Keratinocyte (primary cell): ENCODE measurements at places on chromosomes 2 and 18. TPM values are rescaled to one million over a fixed set of nuclear protein-coding genes. Genes with fewer than 3 reads are reported as not detected.

GRCh38 chr2:102313025-102313424 is 1.7 kb downstream of the IL1RL1 start:
- H3K27ac ChIP-seq, result peak overlapping the region; percentile 67
- H3K4me1 ChIP-seq, result peaks cover 49% of the 10 kb centered on the region
- H3K36me3 ChIP-seq, result no peaks in the 10 kb centered on the region
- H3K4me3 ChIP-seq, result no peak overlapping the region
- no peaks in the 10 kb centered on the region for H3K27me3 ChIP-seq

ANKRD44 gene
- polyA plus RNA-seq, result 0.17 to 0.35 TPM (median 0.25 TPM) in 3 replicates

GRCh38 chr2:173749315-173749714 is 215.9 kb downstream of the SP3 start:
- H3K27ac ChIP-seq, result no peak overlapping the region
- DNase-seq, result no peak
- H3K4me1 ChIP-seq, result no peaks in the 10 kb centered on the region
- H3K4me3 ChIP-seq, result no peak overlapping the region

GRCh38 chr18:902229-902628 is 2.4 kb upstream of the ADCYAP1 start:
- no peaks in the 10 kb centered on the region for H3K36me3 ChIP-seq
- H3K27me3 ChIP-seq, result peaks cover 46% of the 10 kb centered on the region
- no peak overlapping the region for H3K27ac ChIP-seq
- DNase-seq, result no peak
- H3K4me3 ChIP-seq, result no peak overlapping the region
- H3K4me1 ChIP-seq, result no peaks in the 10 kb centered on the region

FAP gene
- polyA plus RNA-seq, result 8.5 to 20.9 TPM (median 12.8 TPM) in 3 replicates

DNA sequence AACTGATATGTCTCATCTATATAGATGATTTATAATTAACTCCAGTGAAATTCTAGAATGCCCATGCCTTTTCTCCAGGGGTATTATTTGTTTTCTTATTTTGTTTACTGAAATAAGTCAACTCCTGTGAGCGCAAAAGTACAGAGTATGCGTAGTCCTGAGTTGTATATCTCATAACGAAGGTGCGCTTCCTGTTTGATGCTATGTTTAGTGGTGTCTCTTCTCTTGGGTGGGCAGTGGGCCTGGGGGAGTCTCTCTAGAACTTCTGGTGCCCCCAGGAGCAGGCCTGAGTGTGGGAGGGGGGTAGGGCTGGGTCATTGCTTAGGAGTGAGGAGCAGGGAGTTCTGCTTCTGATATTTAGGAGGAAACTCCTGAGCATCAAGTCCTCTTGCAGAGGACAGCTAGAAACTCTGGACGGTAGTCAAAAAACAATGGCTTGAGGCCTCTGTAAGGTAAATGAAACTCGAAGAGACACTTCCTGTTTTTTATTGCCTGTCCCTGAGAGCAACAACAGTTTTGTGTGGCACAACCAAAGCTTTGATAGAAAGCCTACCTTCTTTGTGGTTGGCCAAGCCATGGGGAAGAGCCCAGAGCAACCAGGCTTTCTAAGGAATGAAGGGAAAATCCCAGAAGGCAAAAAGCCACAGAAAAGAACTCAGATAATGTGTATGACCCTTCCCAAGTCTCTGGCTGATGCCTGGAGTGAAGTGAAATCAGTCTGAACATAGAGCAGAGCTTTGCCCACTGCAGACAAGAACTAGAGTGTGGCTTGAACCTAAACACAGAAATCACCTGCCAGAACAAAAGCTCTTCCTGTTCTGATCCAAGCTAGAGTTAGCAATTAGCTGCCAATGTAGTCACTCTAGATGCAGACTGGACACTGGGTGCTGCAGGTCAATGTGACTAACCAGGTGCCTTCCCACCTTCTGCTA is 8.5 kb upstream of the SP140L start:
- H3K4me1 ChIP-seq, result no peaks in the 10 kb centered on the region
- no peak overlapping the region for H3K4me3 ChIP-seq
- H3K36me3 ChIP-seq, result no peaks in the 10 kb centered on the region
- no peak for DNase-seq
- H3K27ac ChIP-seq, result no peak overlapping the region

GRCh38 chr2:64498438-64498837 is 25.7 kb upstream of the AFTPH start:
- no peaks in the 10 kb centered on the region for H3K27me3 ChIP-seq
- H3K36me3 ChIP-seq, result no peaks in the 10 kb centered on the region
- no peak for DNase-seq

- no peaks in the 10 kb centered on the region for H3K27me3 ChIP-seq
- no peaks in the 10 kb centered on the region for H3K4me1 ChIP-seq
- H3K27ac ChIP-seq, result no peak overlapping the region
- H3K36me3 ChIP-seq, result peaks cover 3% of the 10 kb centered on the region
- DNase-seq, result no peak
Measured at GRCh38 chr2:62883629-62884028, 167.0 kb upstream of the OTX1 start.

GRCh38 chr2:240933048-240933965 is 27.2 kb downstream of the CROCC2 start:
- DNase-seq, result no peak
- no peaks in the 10 kb centered on the region for H3K36me3 ChIP-seq

FER1L5 gene
- polyA plus RNA-seq, result 0.01 to 0.03 TPM (median 0.01 TPM) in 3 replicates

DNA sequence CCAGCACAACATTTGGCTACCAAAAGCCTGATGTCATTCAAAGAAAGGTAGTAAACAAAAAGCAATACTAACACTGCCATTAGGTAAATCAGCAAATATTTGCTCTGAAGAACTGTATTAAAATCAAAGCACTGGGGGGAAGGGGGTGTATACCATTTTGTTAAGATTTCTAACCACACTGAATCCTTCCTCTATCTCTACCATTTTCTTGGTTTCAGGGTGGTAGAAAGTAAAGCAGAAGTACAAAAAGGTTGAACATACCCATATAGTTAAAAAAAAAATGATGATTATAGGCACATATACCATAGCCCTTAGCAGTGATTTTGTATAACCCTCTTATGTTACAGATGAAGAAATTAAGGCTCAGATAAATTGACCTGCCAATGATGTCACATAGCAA is 437.6 kb downstream of the ZEB2 start:
- H3K27me3 ChIP-seq, result no peaks in the 10 kb centered on the region
- no peak for DNase-seq
- no peaks in the 10 kb centered on the region for H3K36me3 ChIP-seq
- H3K4me3 ChIP-seq, result no peak overlapping the region
- no peak overlapping the region for H3K27ac ChIP-seq

DNA sequence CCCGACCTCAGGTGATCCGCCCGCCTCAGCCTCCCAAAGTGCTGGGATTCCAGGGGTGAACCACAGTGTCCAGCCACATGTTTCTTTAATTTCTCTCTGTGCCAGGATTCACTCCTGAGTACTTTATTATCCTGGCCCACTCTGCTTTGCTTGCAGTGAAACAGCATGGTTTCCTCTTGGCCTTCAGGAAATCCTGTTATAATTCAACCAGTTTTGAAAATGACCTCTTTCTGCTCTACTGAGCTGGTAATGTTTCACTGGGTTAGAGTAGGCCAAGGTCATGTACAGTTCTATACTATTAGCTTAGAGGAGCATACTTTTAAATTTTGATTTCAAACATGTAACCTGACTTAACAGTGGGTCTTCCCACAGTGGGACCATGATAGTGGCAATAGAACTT is 90.6 kb upstream of the PELI1 start:
- H3K36me3 ChIP-seq, result no peaks in the 10 kb centered on the region
- H3K27ac ChIP-seq, result no peak overlapping the region
- peaks cover 17% of the 10 kb centered on the region for H3K4me1 ChIP-seq

DNA sequence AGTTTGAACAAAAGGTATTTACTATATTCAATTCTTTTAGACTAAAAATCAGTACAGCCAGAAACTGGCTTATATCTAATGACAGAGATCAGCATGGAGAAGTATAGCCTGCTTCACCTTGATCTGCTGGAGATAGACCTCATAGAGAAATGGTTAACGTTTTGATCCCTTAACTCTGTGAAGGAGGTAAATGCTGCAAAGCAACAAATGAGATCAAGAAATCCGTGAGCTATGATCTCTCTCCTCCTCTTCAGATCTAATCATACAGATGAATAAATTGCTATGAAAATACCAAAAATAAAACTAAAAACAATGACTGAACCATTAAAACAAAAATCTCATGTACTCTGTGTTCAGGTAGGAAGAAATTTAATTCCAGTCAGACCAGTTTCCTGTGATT is 42.8 kb downstream of the KLHL14 start:
- no peaks in the 10 kb centered on the region for H3K36me3 ChIP-seq
- H3K27me3 ChIP-seq, result no peaks in the 10 kb centered on the region
- no peak overlapping the region for H3K4me3 ChIP-seq
- no peaks in the 10 kb centered on the region for H3K4me1 ChIP-seq
- no peak for DNase-seq

GRCh38 chr2:232299927-232300674 is 78.5 kb upstream of the ALPP start:
- no peak for DNase-seq
- no peak overlapping the region for H3K4me3 ChIP-seq
- no peak overlapping the region for H3K27ac ChIP-seq
- peaks cover 7% of the 10 kb centered on the region for H3K36me3 ChIP-seq
- no peaks in the 10 kb centered on the region for H3K27me3 ChIP-seq

- no peak overlapping the region for H3K27ac ChIP-seq
- no peaks in the 10 kb centered on the region for H3K4me1 ChIP-seq
- H3K36me3 ChIP-seq, result no peaks in the 10 kb centered on the region
- DNase-seq, result no peak
Measured at GRCh38 chr18:29560270-29560669, 1383.3 kb upstream of the CDH2 start.

GRCh38 chr2:224365331-224365730 is 36.6 kb downstream of the FAM124B start:
- H3K27ac ChIP-seq, result no peak overlapping the region
- no peaks in the 10 kb centered on the region for H3K4me1 ChIP-seq

DNA sequence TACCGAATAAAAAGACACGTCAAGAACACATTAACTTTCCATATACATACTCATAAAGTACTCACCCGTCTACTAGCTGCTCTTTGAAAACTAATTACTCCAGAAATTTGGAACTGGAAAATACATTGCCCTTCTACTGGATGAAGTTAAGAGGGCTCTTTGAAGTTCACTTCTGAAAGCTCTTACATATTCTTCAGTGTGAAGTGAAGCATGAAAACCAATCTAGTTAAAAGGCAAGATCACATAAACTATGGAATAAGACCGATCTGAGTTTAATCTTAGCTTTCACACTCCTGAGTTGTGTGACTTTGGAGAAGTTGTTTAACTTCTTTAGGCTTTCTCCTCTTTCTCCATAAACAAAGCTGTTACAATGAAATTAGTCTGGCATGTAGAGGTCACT is 38.5 kb downstream of the REV1 start:
- no peak overlapping the region for H3K4me3 ChIP-seq
- H3K27ac ChIP-seq, result no peak overlapping the region
- H3K4me1 ChIP-seq, result peaks cover 13% of the 10 kb centered on the region
- H3K27me3 ChIP-seq, result no peaks in the 10 kb centered on the region
- peaks cover 14% of the 10 kb centered on the region for H3K36me3 ChIP-seq
- no peak for DNase-seq

- H3K27ac ChIP-seq, result peak overlapping the region; percentile 41
- peak overlapping the region; percentile 21 for H3K4me3 ChIP-seq
- no peaks in the 10 kb centered on the region for H3K36me3 ChIP-seq
- H3K27me3 ChIP-seq, result no peaks in the 10 kb centered on the region
Measured at GRCh38 chr2:235859651-235860050, 308.5 kb downstream of the GBX2 start.
